Activated CD4-positive, alpha-beta T cell treated with anti-CD3 and anti-CD28 coated beads, Interleukin-10, Interleukin-2, amounts not matched to agents 100 ng/mL and 50 ng/mL, durations not matched to agents 16 hours and 8 hours (primary cell): ENCODE measurements at places on chromosomes 3 and 15.

GRCh38 chr15:38504680-38505467 is 50.9 kb downstream of the FAM98B start:
- no peak for DNase-seq

- DNase-seq: no peak
These were observed 270.5 kb downstream of the MBNL1 start for GRCh38 chr3:152539191-152539764.

DNA sequence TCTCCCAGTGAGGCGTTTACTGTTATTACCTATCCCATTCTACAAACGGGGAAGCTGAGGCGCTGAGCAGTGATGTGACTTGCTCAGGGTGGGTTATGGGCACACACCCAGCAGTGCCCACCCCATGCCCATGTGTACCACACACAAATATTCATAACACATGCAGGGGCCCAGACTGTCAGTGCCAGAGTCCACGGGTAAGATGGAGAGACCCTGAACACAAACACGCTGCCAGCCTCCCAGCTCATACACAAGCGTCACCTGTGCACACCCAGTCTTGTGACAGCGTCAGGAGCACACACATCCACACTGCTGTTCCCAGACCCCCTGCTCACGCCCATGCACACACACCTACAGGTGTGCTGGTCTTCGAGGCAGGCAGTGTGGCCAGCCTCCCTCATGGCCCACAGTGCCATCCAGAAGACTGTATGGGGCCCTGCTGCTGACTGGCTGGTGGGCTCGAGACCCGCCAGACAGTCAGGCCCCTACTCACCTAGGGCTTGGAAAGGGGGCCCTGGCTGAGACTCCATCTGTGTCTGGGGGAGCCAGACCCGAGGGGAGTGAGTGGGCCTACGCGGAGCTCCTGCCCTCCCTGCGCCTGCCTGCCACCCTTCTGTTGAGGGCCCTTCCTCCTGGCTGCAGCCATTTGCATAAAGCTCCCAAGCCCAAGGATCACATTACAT is 39.4 kb downstream of the DNAJB8 start:
- DNase-seq: no peak

GRCh38 chr3:171190668-171191067 is 164.1 kb upstream of the SLC2A2 start:
- peak; percentile 12 for DNase-seq

DNA sequence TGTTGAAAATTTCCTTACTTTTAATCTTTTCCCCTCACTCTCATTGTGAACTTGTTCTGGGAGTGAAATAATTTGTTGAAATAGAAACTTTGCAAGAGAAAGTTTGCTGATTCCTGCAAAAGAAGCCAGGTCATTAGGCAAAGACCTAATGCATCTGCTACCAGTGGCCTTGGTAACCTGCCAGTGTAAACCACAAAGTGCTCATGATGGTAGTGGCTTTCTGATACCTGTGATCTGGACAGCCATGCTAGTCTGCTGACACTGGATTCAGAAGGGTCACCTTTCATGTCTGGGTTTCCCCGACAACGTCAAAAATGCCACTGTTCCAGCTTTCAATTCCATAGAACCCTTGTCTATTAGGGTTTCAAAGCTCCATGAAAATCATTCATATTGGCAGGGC is 123.7 kb upstream of the MCTP2 start:
- no peak for DNase-seq

- DNase-seq: peak; percentile 77
These were observed 44.1 kb upstream of the WWTR1 start for GRCh38 chr3:149701977-149702350.

GRCh38 chr3:198022604-198023003 is 62.6 kb downstream of the LMLN start:
- no peak for DNase-seq

GRCh38 chr3:32958509-32958908 is 7.1 kb downstream of the CCR4 start:
- DNase-seq: no peak

- DNase-seq: no peak
These were observed 85.4 kb upstream of the LIPC start for GRCh38 chr15:58346361-58346760.

DNA sequence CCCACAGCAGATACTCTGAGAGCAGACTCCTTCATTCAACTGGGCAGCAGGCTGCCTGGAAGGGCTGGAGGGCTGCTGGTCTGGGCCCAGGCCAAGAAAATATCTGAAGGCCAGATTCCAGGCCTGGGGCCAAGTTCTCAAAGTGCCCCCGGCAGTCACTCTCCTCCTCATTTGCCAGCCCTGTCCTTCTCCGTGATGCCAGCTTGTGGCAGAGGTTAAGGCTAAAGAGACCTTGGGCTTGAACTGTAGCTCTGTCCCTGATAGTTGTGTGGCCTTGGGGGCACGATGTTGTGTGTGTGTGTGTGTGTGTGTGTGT is 39.0 kb downstream of the FAM3D start:
- DNase-seq: no peak

DNA sequence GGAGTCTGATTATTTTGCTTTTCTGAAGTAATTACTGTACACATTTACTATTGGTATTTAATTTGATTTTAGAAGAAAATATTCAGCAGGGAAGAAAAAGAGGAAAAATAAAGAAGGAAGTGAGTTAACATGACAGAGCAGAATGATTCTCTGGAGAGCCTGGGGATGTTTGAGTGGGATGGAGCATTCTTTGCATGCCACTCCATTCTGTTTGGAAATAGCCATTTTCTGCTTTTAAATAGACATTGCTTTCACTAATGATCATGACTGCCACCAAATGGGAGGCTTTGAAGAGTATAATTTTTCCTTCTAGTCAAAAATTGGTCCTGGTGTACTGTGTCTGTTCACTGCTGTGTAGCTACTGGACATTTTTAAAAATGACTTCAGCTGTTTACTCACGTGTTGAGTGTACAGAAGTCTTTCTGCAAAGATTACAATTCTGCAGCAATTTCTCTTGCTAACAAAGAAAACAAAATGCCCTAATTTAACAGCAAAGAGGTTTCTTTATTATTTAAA is 196.1 kb downstream of the RYR3 start:
- DNase-seq: no peak

DNA sequence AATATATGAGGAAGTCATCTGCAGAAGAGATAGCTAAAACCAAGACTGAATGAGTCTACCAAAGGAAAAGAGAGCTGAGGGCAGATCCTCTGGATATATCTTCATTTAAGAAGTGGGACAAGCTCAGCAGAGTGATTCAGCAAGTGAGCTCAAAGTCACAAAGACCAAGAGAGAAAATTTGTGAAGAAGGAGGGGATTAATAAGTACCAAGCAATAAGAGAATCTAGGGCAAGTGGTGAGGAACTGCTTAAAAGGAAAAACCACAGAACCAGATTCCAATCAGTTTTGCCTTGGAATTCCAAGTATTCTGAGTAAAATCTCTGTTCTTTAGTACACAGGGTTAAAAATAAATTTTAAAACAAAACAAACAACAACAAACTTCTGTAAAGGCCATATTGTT is 3.6 kb downstream of the EHHADH start:
- DNase-seq: no peak

DNA sequence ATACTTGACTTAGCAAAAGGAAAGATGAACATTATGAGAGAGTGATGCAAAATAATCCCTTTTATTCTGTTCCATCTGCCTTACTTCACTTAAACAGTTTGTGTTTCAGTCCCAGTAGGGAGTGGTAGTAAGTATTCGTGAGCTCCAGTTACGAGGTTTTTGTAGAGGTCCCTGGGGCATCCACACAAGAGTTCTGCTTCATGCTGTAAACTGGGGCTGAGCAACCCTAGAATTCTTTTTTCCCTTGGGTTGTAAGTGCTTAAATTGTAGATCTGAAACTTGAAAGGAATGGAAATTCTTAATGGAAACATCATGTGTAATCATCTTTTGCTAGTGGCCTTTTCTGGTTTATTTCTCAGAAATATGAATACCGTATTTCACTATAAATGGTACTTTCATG is 79.5 kb downstream of the SEMA6D start:
- DNase-seq: no peak

GRCh38 chr15:83973816-83974215 is 261.8 kb upstream of the GOLGA6L4 start:
- peak; percentile 28 for DNase-seq

GRCh38 chr15:93830221-93831080 is 400.9 kb upstream of the MCTP2 start:
- DNase-seq: no peak

DNA sequence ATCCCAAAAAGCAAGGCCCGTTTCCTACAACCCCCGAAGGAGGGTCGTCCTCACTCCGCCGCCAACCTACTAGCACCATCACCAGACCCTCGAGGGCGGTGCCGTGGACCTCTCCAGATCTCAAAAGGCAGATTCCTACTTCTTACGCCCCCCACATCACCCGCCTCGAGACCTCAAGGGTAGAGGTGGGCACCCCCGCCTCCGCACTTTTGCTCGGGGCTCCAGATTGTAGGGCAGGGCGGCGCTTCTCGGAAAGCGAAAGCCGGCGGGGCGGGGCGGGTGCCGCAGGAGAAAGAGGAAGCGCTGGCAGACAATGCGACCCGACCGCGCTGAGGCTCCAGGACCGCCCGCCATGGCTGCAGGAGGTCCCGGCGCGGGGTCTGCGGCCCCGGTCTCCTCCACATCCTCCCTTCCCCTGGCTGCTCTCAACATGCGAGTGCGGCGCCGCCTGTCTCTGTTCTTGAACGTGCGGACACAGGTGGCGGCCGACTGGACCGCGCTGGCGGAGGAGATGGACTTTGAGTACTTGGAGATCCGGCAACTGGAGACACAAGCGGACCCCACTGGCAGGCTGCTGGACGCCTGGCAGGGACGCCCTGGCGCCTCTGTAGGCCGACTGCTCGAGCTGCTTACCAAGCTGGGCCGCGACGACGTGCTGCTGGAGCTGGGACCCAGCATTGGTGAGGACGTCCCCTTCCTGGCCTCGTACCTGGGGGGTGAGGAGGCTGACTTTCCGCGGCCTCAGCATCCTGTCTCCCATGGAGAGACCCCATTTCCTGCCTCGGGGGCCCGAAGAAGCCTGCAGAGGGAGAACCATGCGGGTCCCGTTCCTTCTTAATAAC is at the start of gene MYD88:
TSS of gene MYD88 (plus strand) at position 313 of the 842 bp plus-strand sequence. CDS start at position 353, 40 bp downstream.
- DNase-seq: peak; percentile 87

- DNase-seq: no peak
These were observed at the start of gene MGLL for GRCh38 chr3:127822041-127822681. Gene MGLL (minus strand): TSS chr3:127822515. CDS start chr3:127822318, 197 bp downstream.

DNA sequence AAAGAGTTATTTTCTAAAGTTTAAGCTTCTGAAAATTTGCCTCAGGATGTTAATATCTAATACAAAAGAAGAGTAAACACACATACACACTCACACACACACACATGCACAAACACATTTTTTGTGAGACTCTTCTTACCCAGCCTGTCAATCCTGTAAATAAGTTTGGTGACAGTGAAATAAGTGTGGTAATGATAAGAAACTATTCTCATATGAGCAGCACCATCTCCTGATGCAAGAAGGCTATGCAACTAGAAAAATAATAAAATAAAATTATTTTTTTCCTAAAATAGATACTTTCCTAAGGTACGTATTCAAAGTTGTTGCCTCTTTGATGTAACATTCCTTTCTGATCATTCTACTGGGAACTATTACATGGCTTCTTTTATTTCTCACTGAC is 155.1 kb downstream of the MECOM start:
- DNase-seq: no peak

DNA sequence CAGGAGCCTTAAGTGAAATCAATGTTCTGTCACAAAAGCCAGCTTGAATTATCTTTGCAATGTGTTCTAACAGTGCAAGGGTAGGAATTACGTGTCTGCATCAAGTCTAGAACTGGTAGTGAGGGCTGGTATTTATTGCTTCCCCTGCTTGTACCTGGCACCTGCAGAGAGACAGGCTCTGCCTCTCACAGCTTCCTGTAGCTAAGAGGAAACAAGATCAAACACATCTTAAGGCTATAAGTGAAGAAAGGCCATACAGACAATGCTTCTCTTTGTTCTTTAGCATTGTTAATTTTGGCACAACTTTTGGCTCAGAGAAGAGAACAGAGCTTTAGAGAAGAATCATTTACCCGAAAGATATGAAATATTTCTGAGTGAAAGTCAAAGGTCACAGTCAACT is 479.9 kb downstream of the GRM7 start:
- no peak for DNase-seq

- DNase-seq: peak; percentile 33
These were observed at the start of gene GATM for GRCh38 chr15:45378149-45378912. Gene GATM (minus strand): TSS chr15:45378544. CDS start chr15:45378453, 91 bp downstream.

- DNase-seq: no peak
These were observed 31.2 kb downstream of the ZPLD1 start for GRCh38 chr3:102466001-102466400.

DNA sequence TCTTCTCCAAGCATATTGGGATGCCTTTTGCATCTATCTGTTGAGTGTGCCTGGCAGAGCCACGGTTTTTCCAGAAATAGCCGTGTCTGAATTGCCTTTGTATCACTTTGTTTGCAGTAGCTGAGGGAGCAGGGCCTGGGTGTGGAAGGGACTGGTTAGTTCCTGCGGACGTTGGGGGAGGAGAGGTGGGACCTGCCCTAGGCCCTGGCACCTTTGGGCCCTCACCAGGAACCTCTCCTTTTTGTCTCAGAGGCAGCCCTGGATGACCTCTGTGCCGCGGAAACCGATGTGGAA is 18.6 kb downstream of the ATRIP start:
- DNase-seq: no peak

DNA sequence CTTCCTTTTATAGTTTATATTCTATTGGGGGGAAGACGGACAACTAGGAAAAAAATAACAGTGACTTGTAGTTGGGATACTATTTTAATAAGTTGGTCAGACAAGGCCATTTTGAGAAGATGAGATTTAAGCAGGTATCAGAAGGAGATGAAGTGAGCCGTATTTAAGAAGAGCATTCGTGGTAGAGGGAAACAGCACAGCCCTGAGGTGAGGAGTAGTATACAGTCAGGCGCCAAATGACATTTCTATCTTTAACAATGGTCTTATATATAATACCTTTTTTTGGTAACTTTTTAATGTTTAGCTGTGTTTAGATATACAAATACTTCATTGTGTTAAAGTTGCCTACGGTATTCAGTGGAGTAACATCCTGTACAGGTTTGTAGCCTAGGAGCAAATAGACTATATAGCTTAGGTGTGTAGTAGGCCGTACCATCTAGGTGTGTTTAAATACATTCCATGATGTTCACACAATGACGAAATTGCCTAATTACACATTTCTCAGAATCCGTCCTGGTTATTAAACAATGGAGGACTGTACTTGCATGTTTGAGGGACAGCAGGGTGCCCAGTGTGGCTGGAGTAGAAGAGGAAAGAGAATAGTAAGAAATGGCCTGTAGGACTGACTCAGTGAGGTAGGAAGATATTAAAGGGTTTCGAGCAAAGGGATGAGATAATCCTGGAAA is 1.6 kb downstream of the NKTR start:
- DNase-seq: no peak

DNA sequence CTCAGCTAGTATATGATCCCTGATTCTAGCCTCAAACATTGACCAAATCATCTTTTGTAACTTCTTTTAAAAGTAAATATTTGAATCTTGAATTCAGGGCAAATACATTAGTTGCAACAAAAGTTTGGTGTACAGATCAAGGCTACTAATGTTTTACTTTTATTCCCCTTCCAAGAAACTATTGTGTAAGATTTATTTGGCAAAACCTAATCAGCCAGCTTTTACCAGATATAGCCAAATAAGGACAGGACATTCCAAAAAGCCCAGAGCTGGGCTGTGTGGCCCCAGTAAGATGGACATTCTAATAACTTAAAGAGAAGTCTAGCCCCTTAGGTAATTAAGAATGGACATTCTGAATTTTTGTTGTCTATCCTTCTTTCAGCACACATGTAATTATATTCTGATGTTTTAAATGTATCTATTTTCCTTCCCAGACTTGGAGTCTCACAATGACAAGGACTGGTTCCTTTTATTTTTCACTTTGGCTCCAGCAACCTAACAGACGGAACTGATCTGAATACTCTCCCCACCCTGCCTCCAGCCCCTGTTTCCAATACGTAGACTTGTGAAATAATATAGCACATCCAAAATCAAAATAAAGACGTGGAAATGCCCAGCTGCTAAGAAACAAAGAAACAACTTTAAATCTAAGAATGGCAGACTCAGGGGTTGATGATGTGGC is 48.1 kb downstream of the STARD5 start:
- DNase-seq: no peak
